Activated CD8-positive, alpha-beta T cell treated with anti-CD3 and anti-CD28 coated beads for 36 hours (primary cell): ENCODE measurements at places on chromosomes 5 and 9. TPM values are rescaled to one million over a fixed set of nuclear protein-coding genes. Genes with fewer than 3 reads are reported as not detected.

Gene CDH10
- not detected for total RNA-seq

Gene ARHGEF39
- total RNA-seq, result 16.0 TPM

Gene EXOSC2
- total RNA-seq, result 82.5 TPM

GRCh38 chr9:35338086-35338485, 151.8 kb upstream of the RUSC2 start:
- H3K27me3 ChIP-seq, result peaks cover 7% of the 10 kb centered on the region
- no peak overlapping the region for H3K27ac ChIP-seq
- no peaks in the 10 kb centered on the region for H3K36me3 ChIP-seq

DNA sequence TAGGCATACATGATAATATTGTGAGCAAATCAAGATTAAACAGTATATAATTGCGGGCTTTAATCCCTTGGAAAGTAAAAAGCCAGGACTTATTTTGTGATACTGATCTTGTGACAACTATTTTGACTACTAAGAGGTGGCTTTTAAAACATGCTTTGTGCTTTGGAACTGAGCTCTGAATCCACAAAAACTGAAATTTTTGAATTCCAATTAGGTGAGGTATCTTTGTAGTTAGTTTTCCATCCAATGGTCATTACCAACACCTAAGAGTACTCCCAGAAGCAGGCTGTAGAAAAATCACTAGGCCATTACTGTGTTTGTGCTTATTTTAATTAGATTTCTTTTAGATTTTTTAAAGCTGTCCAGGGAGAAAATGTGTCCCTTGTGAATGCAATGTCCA, 559.5 kb upstream of the WWC1 start:
- H3K36me3 ChIP-seq, result no peaks in the 10 kb centered on the region
- DNase-seq, result no peak
- H3K27ac ChIP-seq, result no peak overlapping the region
- H3K4me3 ChIP-seq, result no peak overlapping the region
- no peaks in the 10 kb centered on the region for H3K27me3 ChIP-seq
